Neural crest cell (in vitro differentiated cells): ENCODE measurements at places on chromosomes 1 and 21. TPM values are rescaled to one million over a fixed set of nuclear protein-coding genes. Genes with fewer than 3 reads are reported as not detected.

MYOG gene
- not detected in 2 replicates for total RNA-seq

DNMT3L gene
- not detected in 2 replicates for total RNA-seq

OR2T2 gene
- total RNA-seq = not detected in 2 replicates

HSD3B1 gene
- total RNA-seq = not detected in 2 replicates

TBX15 gene
- 3.2 and 3.4 TPM in 2 replicates for total RNA-seq

GRCh38 chr1:26719205-26719604, 23.4 kb downstream of the ARID1A start:
- no peak for DNase-seq

DNA sequence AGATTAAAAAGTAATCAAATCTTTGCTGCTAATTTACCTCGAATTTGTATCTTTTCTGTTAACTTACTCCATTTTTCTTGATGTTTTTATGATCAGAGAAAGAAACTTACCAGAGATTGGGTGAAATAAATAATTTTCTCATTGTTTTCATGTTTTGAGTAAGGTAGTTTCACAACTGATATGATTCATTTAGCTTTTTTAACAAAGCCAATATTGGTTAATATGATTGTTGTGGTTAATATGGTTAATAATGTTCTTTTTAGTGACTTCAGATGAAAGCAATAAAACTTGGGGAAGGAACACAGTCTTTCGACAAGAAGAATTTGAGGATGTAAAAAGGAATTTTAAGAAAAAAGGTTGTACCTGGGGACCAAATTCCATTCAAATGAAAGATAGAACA, 48.1 kb downstream of the MAP3K21 start:
- DNase-seq = no peak

- no peak for DNase-seq
These were observed 82.8 kb downstream of the PLPPR5 start for GRCh38 chr1:98921817-98922216.

DNA sequence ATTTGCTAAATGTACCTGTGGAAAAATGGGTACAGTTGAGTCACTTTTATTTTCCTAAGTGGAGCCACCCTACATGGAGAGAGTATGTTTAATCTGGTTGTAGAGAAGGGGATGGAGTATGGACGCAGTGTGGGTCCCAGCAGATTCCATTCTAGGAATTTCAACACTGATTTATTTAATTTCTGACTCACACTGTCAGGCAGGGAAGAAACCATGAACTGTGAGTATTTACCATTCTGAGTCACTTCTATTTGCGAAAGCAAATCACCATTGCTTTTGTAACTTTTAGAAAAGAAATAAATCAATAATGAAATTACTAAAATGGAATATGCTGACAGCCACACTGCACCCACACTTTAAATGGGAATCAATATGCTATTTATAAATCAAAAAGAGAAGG, 339.0 kb downstream of the DSCAM start:
- no peak for DNase-seq

DNA sequence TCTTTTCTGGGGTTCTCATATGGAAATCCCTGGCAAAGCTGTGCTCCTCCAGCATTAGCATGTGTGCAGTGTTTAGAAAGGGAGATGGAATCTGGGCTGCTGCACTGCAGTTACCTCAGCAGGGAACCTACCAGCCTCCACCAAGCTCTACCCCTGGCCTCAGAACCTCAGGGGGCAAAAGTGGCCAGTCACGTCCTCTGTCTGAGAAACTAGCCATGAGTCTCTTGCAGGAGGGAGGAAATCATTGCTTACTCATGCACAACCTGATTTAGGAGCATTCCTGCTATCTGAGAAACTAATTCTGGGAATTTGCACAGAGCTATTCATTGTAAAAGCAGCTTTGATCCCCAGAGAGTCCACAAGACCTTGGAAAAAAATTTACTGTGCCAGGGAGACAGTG, 80.6 kb upstream of the IPO9 start:
- no peak for DNase-seq

GRCh38 chr1:78334952-78335351, 155.8 kb upstream of the PTGFR start:
- no peak for DNase-seq

DNA sequence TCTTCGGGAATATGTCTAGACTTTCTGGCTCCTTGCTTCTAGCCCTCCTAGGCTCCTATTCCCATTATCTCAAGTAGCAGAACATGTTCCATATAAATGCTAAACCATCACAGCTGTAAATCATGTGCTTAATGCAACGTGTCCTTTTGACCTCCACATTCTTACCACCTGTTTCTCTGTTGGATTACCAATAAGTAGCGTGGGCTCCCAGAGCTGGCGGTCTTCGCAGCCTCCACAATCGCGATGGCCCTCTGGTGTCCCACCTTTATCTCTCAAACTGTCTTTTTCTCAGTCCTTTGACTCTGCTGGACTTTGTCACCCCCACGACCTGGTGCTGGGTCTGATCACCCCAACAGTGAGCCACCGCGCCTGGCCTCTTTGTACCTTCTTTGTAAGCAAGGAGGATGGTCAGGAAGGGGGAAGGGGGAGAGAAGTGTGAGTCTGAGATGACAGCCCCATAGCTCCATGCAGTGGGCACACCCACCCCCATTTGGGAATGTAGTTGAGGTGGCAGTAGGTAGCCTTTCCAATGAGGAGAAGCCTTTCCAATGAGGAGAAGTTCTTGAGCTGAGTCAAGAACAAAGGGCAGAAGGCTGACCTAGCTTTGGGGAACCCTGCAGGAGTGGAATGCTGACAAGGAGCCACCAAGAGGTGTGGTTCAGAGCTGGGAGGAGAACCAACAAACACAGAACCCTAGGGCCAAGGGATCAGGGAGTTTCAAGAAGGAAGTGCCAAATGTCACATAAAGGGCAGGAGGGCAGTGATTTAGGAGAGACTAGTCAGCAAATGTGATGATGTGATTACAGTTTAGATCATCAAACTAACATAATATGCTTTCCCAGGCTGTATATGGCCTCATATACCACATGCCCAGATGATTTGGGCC, 14.2 kb downstream of the TRAF5 start:
- no peak for DNase-seq

DNA sequence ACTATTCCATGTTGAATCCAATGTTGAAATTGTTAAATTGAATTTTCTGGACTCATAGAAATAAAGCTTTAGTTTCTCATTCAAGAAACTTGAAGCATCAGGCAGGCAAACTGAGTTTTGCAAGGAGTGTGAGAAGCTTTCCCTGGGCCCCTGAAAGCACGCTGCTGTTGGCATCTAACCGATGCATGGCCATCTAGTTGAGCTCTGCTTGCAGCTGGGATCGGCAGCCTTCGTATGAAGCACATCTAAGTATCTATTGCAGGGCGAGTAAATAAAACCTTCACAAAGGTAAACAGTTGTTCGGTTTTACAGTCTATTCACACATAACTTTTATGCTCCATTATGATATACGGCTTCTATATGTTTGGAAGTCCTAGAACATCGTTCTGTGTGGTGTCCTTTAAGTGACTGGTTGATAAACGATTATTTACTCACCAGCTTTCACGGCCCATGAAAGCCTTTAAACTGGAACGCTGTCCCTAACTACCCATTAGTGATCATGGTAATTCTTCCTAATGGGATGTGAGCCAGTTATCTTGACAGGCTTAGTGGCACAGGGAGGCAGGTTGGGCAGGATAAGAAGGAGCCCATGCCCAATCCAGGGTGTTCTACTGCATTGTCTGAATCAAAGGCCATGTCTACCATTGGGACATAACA, 71.7 kb downstream of the SEC16B start:
- no peak for DNase-seq

DNA sequence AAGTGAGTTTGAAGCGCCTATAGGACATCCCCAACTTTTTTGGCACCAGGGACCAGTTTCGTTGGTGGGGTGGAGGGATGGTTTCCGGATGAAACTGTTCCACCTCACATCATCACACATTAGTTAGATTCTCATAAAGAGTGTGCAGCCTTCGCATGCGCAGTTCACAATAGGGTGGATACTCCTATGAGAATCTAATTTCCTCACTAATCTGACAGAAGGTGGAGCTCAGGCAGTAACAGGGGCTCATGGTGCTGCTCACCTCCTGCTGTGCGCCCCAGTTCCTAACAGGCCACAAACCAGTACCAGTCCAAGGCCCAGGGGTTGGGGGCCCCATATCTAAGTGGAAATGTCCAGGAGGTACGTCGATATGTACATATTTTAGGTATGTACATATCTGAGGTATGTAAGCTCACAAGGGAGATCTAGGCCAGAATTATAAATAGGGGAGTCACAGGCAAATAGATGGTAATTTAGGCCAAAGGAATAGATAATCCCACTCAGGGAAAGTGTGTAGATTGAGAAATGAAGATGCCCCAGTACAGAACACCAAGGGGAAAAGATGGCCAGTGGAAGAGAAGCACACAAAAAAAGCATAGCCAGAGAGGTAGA, 27.5 kb upstream of the RASAL2 start:
- no peak for DNase-seq
